Ovary (tissue), 10 donors: ENCODE measurements at places on chromosomes 12 and 14. TPM values are rescaled to one million over a fixed set of nuclear protein-coding genes. Genes with fewer than 3 reads are reported as not detected.

ZFHX2 gene
- total RNA-seq = 2.3 TPM

DNA sequence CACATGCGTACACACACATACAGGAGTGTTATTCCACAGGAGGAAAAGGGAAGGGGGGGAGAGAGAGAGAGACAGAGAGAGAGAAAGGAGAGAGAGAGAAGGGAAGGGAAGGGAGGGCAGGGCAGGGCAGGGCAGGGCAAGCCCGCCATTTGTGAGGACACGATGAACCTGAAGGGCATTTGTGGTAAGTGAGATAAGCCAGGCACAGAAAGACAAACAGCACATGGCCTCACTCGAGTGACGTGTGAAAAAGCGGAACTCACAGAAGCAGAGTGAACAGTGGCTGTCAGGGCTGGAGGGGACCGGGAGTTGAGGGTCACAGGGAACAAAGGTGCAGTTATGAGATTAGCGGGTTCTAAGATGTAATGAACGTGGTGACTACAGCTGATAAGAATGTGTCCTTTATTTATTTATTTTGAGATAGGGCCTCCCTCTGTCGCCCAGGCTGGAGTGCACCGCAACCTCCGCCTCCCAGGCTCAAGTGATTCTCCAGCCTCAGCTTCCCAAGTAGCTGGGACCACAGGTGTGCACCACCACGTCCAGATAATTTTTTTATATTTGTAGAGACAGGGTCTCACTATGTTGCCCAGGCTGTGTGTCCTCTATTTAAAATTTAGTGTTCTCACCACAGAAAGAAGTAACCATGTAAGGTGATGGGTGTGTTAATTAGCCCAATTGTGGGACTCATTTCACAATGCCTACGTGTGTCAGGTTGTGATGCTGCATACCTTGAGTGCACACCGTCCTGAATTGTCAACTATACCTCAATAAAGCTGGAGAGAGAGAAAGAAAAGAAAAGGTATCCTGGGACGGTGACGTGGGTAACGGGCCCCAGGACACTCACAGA lies 18.7 kb upstream of the FBRSL1 start:
- DNase-seq = no peak

GRCh38 chr14:36655963-36656686 lies 5.5 kb upstream of the PAX9 start:
- no peak for DNase-seq

DNA sequence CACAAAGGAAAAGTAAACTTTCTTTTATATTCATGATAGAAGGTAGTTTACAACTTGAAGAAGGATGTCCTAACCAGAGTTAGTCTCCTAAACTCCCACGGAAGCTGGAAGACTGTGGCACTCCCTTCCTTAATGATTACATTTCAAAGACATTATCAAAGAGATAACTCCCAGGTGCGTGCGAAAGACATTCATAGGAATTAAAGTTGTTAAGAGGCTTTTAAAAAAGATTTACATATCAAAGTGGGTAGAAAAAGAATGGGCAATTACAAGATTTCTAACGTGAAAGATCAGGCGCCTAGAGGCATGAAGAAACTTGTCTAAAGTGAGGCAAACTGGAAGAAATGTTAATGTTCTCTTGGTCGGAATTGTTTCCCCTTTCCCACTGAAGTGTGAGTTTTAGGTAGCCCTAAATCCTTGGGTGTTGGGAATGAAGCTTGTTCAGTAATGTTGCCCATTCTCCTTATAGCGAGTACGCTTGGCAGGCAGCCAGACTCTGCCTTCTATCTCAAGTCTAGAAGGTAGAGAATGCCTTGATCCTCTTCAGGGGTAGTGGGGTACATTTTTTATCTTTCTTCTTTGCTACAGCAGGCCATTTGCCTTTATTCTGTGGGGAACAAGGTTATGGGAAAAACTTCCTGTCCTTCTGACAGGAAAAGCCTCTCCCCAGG lies 642.0 kb downstream of the SLC6A15 start:
- no peak for DNase-seq

GRCh38 chr12:116982791-116983411 lies 72.2 kb downstream of the FBXW8 start:
- no peak for DNase-seq

CLSTN3 gene
- total RNA-seq = 142 TPM

DNA sequence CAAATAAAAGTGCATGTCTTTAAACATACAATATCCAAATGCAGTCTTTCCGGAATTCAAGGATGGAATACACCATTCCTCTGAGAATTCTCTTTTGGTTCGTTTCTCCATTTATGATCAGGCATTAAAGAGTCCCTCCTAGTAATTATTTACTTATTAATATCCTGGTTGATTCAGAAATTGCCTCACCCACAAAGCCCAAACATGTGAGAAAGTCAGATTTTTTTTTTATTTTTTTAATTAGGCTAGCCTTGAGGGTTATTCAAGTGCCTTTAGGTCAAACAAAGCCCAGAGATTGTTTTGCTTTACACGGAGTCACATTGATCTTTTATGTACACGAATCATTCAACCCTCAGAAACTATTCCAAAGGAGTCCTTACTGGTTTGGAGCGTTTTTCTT lies 6.4 kb upstream of the TSPAN8 start:
- DNase-seq = no peak

DNA sequence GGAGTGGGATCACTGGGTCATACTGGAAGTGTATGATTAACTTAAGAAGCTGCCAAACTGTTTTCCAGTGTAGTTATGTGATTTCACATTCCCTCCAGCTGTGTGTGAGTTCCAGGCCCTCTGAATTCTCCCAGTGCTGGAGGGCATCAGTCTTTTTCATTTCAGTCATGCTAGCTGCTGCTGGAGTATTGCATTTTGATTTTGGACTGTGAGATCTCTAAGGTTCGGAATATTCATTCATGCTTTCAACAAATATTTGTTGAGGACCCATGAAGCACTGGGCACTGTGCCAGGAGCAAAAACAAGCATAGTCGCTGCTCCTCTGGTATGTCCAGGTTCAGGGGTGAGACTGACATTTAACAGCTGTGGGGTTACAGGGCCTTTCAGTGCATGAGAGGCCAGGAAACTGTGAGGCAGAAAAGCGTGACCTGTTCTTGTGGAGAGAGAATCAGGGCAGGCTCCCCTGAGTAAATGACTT lies 133.2 kb downstream of the SCARB1 start:
- peak; percentile 86 for DNase-seq

GRCh38 chr12:64650762-64651161 lies 40.5 kb downstream of the RASSF3 start:
- no peak for DNase-seq

MORN3 gene
- 0.08 TPM for total RNA-seq
